ENCODE measurements at places on chromosomes 7 and 10.

- DNase-seq, result no peak
Observed at GRCh38 chr7:92625617-92626016, 35.4 kb upstream of the FAM133B start.

- no peak for DNase-seq
Observed at GRCh38 chr10:450463-450862, 239.0 kb downstream of the DIP2C start.

GRCh38 chr7:151744656-151745638, 132.0 kb downstream of the PRKAG2 start:
- DNase-seq, result peak; percentile 77

DNA sequence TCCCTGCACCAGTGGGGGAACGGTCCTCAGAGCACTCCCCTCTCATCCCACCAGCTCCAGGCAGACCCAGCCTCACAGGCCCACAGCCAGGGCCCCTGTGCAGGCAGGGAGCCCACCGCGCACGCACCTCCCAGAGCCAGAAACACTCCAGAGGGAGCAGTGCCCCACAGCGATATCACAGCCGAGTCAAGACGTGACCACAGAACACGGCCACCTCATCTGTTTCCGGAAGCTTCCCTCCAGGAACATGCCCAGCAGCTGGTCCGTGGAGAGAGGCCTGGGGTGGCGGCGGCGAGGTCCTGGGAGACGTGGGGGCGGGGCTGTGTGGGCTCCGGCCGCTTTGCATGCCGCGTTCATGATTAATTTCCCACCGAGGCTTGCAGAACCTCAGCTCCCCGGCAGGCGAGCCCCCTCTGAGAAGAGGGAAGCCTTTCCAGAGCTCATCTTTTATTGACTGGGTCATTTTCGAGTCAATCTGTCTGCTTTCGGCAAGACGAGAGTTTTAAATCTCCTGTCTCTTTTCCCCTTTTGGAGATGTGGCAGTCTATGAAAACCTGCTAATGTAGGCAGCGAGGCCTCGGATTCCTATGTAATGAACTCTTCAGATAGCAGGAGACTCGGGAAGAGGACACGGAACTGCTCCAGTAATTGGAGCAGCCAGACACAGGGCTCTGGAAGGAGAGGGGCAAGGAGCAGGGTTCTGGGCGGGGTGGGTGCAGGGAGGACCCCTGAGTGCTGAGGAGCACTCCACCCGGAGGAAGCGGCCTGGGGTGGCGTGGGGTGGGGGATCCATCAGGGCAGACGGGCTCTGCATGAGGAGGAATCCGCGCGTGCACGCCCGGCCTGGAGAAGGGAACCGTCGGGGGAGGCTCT, 242.8 kb downstream of the ELFN1 start:
- DNase-seq, result no peak

- no peak for DNase-seq
Observed at GRCh38 chr10:49241385-49241784, 53.2 kb upstream of the TMEM273 start.

DNA sequence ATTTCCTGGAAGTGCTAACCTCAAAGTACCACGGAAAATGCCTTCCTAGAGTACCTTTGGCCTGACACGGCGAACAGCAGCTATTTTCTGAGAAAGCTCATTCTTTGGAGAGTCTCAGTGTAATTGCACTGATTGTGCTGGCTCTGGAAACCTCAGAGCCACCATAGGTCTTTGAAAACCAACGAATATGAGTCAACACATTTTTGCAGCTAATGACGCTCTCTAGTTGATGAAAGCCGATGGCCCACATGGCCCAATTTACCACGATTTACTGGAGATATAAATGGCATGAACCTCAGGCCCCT, 187.1 kb downstream of the ADARB2 start:
- DNase-seq, result no peak

DNA sequence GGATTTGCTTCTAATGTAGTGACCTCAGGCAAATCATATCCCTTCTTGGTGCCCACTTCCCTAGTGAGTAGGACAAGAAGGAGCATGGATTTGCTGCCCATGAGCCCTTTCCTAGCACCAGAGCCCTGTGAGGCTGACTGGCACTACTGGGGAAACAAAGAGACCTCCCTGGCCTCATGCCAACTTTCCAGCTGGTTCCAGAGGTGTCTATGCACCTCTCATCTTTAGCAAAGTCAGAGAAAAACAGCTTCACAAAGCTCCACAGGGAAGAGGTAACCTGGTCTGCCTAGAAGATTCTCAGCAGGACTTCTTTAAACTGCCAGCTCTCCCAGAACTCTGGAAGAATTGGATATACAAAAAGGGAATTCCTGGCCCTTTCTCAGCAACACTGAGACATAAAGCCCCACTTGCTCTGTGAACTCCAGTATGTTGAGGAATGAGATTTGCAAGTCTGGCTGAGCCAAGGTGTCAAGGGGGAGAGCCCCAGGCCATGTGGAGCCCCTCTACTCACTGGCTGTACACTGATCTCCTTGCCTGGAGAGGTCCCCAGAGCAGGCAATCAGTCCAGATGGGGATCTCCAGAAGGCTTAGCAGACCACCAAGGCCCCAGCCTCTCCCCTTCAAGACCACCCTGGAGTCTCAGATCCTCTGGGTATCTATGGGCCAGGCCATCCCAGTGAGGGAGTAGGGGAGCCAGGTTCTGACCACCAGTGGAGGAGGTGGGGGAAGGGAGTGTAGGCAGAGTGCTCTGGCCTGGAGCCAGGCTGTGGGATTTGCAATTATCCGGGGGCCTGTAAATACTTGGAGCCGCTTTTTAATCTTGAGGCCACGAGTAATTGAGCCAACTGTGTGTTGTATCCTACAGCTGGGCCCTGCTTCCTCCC, 24.4 kb upstream of the RBM20 start:
- DNase-seq, result no peak

GRCh38 chr7:122014697-122015096, 129.4 kb downstream of the AASS start:
- no peak for DNase-seq

DNA sequence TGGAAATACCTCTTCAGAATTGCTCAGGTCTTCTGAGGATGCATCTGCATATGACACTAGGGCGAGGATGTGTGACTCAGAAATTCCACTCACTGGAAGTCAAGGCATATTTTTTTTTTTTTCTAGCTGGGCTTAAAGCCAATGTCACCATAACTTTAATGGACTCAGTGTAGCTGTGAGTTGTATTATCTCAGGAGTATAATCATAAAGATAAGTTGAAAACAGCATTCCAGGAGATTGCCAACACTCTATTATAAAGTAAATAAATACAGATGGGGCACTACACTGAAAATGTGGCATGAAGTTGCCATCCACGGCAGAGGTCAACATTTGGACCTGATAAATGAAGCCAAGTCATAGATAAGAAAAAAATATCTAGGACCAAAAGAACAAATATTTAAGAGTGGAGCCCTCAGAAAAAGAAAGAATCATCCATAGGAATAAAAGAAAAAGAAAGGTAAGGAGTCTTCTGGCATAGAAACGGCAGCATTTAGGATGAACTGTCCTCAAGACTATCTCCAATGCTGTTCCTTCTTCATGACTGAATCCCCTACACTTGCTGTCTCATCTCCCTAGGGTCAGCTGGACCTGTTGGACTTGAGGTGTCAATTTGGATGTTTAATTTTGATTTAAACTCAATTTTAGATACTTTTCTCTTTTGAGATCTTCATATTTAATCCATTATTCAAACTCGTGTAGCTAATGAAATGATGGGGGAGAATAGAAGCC, 72.9 kb upstream of the CAV2 start:
- peak; percentile 80 for DNase-seq

- DNase-seq, result no peak
Observed at GRCh38 chr10:129546106-129546505, 79.1 kb downstream of the MGMT start.

DNA sequence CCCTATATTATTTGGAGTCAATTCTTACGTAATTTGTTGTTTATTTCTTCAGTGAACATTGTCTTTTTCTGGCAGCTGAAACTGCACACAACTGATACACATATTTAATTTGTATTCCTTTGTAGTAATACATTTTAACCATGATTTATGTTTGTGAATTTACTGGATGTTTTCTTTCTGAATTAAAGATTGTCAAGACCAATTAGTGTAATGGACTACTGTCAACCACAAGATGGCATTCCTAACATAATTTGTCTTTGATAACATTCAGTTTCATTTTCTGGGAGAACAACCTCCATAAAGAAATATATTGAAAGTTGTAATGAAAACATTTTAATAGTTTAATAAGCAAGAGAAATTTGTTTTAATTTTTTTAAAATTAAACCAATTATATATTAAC, 10.1 kb downstream of the THNSL1 start:
- no peak for DNase-seq

- no peak for DNase-seq
Observed at GRCh38 chr7:155713384-155713783, 68.9 kb downstream of the RBM33 start.

DNA sequence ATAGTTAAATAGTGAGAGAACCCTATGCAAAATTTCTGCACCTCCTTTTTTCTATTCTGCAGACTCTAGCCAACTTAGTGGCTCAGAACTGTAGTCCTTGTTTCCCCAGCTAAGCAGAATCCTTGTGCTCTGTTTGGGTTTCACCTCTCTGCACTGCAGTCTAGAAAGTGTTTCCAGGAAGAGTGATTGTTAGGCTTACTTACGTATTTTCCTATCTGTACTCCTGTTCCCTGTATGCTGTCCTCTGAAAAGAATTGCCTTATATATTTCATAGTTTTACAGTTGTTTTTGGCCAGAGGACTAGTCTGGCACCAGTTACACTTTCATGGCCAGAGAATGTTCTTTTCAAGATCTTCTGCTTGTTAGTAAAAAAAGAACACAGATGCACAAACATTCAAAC, 154.6 kb upstream of the POT1 start:
- DNase-seq, result no peak

DNA sequence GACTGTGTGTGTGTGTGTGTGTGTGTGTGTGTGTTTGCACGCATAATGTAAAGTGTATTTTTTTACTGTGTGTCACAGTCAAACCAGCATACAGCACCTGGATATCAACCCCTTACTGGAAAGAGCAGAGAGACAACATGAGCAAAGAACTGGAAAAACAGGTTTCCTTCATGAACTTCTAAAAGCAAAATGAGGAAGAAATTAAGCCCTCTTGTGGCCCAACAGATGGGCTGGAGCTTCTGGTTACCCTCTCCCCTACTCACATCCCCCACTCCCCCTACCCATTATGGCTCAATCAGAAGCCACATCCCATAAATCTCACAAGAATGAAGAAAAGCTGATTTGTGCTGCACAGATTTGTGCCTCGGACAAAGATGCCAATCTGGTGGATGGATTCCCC, 36.2 kb downstream of the PDE1C start:
- no peak for DNase-seq

GRCh38 chr7:106774768-106775551, 90.1 kb upstream of the PIK3CG start:
- no peak for DNase-seq
